ENCODE measurements at places on chromosomes 6 and 20.

DNA sequence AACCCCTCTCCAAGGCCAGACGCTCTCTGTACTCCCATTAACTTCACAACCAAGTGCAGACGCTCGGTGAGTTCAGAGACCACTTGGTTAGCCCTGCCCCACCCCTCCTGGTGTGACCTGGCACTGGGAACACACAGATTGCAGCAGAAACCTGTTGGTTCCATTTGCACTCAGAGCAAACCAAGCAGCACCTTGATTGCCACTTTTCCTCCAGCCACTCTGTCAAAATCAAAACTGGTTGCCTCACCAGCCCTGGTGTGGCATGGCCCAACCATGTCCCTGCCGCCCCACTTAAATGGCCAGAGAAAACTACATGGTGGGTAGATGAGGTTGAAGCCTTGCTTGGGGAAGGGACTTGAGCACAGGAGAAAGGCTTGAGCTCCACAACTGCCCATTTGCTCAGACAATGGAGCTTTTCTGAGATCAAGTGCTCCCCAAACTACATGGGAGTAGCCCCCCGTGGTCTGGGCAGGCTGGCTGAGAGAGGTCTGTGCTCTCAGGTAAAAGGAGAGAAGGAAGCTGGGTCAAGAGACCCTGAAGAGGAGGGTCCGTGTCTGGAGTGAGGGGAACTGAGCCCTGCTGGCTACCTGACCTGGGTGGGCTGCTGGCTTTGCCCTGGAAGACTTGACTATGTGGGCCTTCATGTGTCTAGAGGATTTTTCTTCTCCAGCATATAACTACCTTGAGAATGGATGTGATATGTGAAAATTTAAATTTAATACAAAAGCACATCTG, 43.4 kb downstream of the PLCG1 start:
- DNase-seq, result no peak

DNA sequence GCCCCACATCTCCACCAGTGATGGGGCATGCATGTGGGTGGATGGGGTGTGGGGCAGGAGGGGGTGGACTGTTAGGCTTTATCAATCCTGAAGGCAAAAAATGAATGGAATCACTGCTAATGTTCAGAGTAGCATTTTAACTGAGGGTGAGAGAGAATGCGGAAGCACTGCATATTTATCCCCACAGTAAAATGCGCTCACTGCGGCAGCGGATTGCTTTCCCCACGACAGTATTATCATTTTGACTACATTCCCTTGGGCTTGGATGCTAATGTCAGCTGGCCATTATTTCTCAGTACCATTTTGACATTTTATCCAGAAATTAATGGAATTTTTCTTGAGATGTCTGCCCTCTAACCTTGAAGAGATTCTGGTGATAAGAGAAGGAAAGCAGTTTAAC, 13.4 kb downstream of the ALDH8A1 start:
- no peak for DNase-seq

GRCh38 chr6:45808042-45808645, 207.5 kb downstream of the CLIC5 start:
- DNase-seq, result no peak

DNA sequence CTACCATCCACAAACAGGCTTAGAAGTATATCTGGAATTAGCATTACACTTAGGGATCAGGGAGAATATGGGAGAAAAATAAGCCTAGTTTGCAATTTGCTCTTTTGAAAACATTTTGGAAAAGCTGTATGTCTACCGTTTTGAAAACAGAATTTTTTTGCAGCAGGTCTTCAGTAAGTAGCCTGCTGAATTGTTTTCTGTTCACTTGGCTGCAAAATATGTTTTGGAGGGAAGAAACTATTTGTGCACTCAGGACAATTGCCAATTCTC, 39.6 kb downstream of the ILRUN start:
- DNase-seq, result no peak

DNA sequence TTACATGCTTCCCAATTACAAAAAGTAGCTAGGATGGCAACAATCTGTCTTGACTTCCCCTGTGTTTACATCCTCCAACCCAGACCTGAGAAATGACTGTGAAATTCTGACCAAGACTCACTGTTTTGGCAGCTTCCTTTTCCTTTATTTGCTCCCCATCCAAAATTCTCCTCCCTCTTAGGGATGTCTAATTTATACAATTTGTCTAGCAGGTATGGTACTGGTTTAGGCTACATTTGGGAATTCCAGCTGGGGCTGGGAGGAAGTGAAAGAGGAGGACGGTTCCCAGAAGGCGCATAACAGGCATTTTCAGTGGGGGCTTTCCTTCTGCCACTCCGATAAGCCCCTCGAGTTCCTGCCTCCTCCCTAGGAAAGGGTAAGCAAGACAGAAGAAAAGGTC, 231.5 kb upstream of the BTBD3 start:
- DNase-seq, result no peak

- no peak for DNase-seq
These were observed 147.7 kb downstream of the MRPL14 start for GRCh38 chr6:43979525-43979924.

DNA sequence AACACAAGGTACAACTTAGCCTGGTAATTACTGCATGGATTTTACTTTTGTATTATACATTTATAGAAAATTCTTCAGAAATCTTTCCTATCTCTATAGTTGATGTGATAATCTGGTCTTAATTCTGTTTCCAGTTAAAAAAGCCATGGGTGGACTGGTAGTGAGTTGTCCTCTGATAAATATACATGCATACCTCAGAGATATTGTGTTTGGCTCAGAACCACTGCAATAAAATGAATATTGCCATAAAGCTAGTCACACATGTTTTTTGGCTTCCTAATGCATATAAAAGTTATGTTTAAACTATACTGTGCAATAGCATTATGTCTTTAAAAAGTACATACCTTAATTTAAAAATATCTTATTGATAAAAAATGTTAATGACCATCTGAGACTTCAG, 708.6 kb upstream of the MARCKS start:
- DNase-seq, result peak; percentile 35

- DNase-seq, result no peak
These were observed 32.1 kb downstream of the PRSS16 start for GRCh38 chr6:27279513-27280063.

DNA sequence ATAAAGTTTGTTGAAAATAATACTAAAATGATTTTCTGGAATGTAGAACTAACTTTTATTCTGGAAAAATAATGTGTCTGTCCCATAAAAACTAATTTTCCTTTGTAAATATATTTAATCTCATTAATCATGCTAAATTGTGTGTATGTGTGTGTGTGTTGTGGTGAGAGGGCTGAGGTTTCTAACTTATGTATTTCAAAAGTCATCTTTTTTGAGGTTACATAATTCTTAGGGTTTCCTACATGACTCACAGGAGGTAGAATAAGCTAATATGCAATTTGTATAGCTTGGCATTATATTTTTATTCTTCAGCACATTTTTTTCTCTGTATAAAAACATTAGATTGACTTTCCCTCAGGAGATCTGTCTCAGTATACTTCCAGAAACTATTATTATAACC, 64.1 kb upstream of the CLVS2 start:
- DNase-seq, result no peak

GRCh38 chr6:112680091-112680490, 333.0 kb downstream of the RFPL4B start:
- no peak for DNase-seq

- no peak for DNase-seq
These were observed 53.5 kb downstream of the GOPC start for GRCh38 chr6:117548797-117549301.

- DNase-seq, result no peak
These were observed 591.9 kb downstream of the DOK5 start for GRCh38 chr20:55067158-55067825.

DNA sequence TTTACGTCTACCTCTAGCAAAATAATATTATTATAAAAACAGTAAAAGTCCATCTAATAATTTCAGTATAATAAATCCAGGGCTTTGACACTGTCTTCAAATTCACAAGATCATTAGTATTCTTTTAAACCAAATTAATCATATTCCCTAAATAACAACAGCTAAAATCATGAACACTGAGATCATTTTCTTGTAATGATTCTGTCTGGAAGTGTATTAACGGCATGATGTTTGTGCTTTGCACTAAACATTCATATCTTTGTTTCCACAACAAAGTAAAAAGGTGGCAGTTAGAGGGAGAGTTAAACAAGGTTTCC, 18.8 kb downstream of the HIVEP2 start:
- no peak for DNase-seq

DNA sequence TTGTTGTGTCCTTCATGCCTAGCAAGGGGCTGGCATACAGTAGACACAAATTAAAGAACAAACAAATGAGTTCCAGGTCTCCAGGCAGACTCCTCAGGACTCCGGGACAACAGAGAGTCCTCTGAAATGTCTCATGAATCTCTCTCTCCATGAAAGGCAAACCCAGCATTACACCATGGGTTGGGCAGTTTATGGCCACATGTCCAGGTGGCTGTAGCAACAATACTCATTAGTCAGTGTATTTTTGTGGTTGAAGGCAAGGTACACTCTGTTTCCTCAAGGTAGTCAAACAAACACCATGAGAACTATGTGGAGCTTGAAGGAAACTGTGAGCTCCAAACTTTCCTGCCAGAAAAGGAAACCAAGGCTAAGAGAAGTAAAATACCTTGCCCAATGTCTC, 62.2 kb downstream of the KCNB1 start:
- no peak for DNase-seq

- DNase-seq, result no peak
These were observed 131.1 kb downstream of the ATXN1 start for GRCh38 chr6:16630026-16630643.

DNA sequence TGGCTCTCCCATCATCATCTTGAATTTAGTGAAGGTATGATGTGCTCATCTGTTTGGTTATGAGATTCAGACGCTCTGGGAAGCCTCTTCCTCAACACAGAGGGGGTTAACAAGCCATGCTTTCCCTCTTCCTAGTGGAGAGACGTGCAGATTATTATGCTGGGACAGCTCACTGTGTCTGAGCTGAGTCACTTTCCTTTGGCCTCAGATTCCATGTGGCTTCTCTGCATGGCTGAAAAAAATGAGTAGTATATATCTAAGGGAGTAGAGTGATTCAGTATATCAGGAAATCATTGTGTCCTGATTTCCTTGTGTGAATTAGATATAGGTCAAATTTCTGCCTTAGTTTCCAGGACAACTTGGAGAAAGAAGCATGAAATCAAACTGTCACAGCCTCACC, 52.6 kb downstream of the FIG4 start:
- DNase-seq, result no peak

- DNase-seq, result no peak
These were observed 968.9 kb upstream of the EYS start for GRCh38 chr6:66675906-66676305.

GRCh38 chr6:42158631-42159030, 14.5 kb upstream of the GUCA1A start:
- no peak for DNase-seq

GRCh38 chr6:114288701-114289495, 53.9 kb downstream of the HS3ST5 start:
- DNase-seq, result no peak

GRCh38 chr6:119446609-119447008, 97.0 kb upstream of the MAN1A1 start:
- peak; percentile 78 for DNase-seq

- no peak for DNase-seq
These were observed 205.2 kb downstream of the BMP7 start for GRCh38 chr20:57061051-57061900.
